Hindlimb muscle (tissue), 1 donor: ENCODE measurements at places on chromosomes 12 and 14.

GRCh38 chr12:102480406-102480805 lies at the start of gene IGF1:
TSS of gene IGF1 (minus strand) at chr12:102480563. CDS start at chr12:102480381, 182 bp downstream.
- DNase-seq, result peak; percentile 78

DNA sequence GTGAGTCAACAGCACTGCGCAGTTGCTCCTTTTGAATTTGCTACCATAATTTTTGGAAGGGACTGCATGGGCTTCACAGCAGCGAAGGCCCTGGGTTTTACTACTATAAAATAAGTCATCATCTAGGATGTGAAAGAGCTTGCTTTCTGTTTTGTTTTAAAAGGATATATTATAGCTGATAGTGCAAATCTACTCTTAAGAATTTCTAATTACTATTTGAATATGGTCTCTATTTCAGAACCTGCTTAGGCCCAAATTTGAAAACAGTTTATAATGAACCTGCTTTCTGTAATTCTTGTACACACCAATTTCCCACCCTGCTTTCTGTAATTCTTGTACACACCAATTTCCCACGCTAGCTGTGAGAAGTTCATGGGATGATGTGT lies 73.0 kb downstream of the SRGAP1 start:
- no peak for DNase-seq

DNA sequence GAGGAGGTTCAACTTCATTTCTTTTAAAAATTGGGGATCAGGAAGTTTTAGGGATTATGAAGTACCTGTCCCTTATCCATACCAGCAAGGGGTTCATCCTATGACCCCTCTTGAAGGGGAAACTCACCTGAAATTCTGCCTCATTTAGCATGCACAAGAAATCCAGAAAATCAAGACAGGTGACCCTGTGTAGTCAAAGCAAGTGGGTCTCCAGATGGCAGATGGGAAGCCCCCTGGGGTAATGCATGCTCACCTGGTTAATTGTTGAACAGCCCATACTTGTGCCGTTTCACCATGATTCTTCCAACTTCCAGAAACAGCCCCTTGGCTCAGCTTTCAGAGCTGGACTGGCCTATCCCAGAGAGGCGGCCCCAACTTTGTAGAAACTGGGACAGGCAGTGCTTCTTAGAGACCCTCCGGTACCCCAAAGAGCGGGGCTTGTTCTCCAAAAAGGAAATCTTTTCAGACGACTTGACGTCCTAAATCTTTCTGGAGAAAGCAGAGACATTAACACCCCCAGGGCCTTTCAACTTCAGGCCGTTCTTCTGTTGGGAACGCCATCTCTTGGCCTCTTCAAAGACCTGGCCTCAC lies 66.3 kb upstream of the ESRRB start:
- DNase-seq, result no peak

GRCh38 chr12:102873077-102873476 lies 44.0 kb downstream of the PAH start:
- no peak for DNase-seq

- no peak for DNase-seq
These were observed 66.6 kb downstream of the SINHCAF start for GRCh38 chr12:31259136-31259886.

GRCh38 chr14:104349950-104350349 lies 211.6 kb downstream of the KIF26A start:
- DNase-seq, result no peak
